Cortex of kidney (tissue), 1 donor: ENCODE measurements at places on chromosomes 5 and 9.

DNA sequence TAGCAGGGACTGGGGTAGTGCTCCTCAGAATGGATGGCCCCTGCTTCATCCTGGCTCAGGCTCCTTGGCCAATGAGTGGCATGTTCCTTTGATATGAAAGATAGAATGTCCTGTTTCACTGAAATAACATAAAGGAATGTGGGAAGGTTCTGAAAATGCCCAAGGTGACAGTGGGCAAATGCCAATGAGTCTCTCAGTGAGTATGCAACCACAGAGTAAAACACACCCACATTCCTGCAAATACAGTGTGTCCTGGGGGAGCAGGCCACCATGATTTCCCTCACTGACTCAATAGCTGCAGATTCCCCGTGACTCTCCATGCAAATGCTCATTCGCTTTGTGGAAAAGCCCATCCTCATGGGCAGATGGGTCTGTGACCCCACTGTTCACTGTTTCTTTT lies 36.4 kb downstream of the ZNF366 start:
- DNase-seq: no peak

- DNase-seq: no peak
These were observed 459.6 kb downstream of the PRELID2 start for GRCh38 chr5:145375521-145375920.

GRCh38 chr5:67998709-67999261 lies 216.8 kb upstream of the PIK3R1 start:
- no peak for DNase-seq

DNA sequence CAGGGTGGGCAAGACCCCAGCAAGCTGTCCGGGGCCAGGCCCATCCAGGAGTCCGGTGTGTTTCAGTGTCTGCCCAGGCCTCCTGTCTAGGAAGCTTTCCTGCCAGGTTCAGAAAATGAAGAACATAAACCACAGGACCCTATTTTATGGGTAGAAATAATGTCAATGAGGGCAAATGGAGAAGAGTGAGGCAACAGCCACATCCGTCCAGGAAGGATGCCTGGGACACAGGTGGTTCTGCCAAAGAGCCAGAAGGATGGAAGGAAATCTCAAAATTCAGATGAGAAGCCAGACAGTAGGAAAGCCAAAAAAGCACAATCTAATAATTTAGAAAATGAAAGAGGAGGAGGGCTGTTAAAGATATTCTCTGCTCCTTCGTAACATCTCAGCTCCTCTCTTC lies 262.3 kb downstream of the AUH start:
- DNase-seq: no peak

GRCh38 chr9:78357165-78357873 lies 60.4 kb downstream of the PSAT1 start:
- no peak for DNase-seq
